ENCODE measurements at places on chromosomes 4 and X. TPM values are rescaled to one million over a fixed set of nuclear protein-coding genes. Genes with fewer than 3 reads are reported as not detected.

The MGST2 gene
- 34.9 TPM for total RNA-seq

The NKX6-1 gene
- not detected for total RNA-seq

The NDST4 gene
- total RNA-seq, result 1.3 TPM

The JCHAIN gene
- 5.1 TPM for total RNA-seq
